ENCODE measurements at places on chromosomes 1 and 21.

DNA sequence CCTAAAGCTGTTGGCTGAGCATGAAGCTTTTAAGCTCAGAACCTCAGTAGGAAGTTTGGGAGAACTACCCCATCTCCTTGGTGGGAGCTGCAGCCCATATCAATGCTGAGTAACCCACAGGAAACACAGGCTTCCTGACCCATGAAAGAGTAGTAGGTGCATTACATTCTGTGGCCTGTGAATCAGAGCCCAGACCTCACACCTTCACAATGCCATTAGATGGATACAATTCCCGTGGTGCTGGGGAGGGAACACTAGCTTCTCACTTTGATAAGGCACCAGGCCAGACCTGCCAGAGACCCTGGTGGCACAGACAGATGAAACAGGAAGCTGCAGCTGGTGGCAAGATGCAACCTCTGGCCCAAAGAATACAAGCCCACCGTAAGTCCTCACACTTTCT, 308.8 kb downstream of the NPHP4 start:
- DNase-seq: no peak

DNA sequence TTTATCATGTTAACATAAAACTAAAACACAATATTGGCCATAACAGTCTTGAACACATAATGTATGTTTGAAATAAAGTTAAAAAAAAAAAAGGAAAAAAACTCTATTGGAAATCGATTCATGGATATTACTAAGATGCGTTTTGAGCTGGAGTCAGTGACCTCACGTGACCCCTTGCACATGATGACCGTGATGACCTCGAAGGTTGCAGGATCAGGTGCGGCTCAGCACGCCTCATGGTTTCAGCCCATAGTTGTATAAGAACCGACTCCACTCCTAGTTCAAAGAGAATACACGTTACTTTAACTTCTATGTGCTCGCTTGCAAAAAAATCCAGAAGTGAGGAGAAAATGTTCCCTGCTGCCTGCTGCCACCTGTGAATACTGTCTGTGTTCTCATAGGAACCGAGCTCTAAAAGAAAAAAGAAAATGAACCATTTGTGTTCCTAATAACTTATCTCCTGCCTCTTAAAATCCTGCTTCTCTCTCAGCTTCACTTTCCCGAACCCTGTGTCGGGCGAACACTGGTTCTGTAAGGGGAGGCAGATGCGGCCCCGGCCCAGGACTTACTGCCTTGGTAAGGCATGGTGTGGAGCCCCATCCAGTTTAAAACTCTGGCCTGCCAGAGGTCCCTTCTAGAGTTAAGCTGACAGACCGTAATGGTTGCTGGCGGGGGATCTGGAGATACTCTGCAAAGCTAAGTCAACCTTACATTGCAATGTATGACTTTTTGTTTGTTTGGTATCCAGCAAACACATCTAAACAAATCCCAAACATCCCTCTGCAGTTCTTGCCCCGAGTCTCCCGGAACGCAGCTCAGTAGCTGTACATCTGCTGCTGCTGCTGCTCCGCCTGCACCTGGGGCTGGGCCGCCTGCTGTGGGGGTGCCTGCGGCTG, 33.8 kb upstream of the RIPK4 start:
- DNase-seq: no peak

DNA sequence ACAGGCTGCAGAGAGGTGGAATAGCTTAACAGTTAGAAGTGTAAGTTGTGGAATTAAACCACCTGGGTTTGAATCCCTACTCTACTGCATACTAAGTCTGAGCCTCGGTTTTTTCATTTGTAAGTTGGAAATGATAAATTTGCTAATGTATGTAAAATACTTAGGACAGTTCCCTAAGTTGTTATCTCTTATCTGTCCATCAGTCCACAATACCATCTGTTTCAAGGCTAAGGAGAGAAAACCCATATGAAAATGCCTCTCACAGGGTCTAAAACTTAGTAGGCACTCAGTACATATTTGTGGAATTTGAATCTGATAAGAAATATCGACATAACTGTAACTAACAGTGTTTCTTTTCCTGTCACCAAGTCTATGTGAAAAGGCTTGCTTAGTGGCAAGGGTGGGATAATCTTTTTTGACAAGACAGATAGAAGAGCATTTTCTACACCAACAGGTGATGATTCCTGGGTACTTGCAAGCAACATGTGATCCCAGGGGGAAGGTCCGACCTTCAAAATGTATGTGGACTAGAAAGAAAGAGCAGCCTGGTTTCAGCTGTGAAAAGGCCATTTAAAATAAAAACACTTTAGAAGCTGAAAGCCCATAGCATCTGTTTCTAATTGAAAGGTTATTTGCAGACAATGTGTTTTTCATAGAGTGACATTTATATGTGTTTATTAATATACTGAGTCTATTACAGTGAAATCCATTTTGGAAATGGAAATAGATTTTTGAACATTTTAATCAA, 202.9 kb downstream of the HHAT start:
- DNase-seq: no peak

- DNase-seq: no peak
Observed at GRCh38 chr1:243638186-243638585, 211.9 kb downstream of the AKT3 start.

GRCh38 chr1:109091078-109091838, 694 bp downstream of the TMEM167B start:
- peak; percentile 56 for DNase-seq

GRCh38 chr1:187721216-187721615, 892.5 kb downstream of the PLA2G4A start:
- no peak for DNase-seq
